Left hindlimb (tissue), 1 donor: ENCODE measurements at places on chromosomes 4 and X.

- DNase-seq, result no peak
Observed at GRCh38 chr4:182385897-182386296, 142.7 kb downstream of the TENM3 start.

- peak; percentile 66 for DNase-seq
Observed at GRCh38 chrX:38220415-38221390, at the start of gene SRPX. TSS of gene SRPX (minus strand) at chrX:38220871. CDS start at chrX:38220792, 79 bp downstream.

DNA sequence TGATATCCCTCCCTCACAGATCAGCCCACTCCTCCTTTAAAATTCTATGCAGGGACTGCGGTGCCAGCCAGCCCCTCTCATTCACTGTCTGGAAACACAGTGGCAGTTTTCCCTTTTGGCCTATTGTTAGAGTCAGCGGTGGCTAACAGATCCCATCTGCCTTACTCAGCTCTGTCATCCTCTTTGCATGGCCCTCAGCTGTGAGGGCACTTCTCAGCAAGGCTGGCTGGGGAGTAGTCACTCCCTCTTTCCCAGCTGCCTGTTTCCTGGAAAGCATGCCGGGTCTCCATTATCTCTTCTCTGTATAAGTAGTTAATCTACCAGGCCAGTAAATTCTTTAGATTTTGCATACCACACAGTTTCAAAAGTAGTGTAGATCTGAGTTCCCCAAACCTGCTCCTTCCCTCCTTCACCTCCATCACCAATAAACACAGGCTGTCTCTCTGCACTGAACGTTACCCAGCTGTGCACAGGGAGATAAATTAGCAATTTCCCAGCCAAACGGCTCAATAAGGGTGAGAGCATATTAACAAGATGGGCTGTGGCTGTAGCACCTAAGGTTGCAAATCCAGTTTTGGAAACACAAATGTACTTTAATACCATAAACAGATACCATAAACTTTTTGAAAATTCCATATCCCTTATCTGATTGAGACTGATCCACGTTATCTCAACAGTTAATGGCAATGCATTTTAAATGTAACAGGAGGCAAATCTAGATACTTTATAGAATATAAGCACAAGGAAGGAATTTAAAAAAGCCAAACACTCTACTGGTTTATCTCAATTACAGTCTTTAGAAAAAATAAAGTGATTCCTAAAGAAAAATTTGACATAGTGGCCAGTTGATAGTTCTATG is 229.3 kb downstream of the ANKRD50 start:
- peak; percentile 44 for DNase-seq

DNA sequence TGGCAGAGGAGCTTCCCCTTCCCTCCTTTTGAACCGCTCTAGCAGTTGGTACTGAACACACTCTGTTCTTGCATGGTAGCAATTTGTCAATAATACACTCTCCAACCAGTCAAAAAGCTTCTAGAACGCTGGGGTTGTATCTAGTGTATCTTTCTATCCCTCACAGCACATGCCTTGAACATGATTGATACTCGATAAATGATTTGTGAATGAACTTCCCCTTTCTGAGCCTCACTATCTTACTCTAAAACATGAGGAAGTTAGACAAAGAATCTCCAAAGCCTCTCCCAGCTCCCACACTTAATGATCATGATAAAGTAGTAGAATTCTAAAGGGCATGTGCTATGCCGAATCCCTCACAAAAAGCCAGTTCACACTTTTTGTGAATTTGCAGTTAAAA is 64.4 kb downstream of the DLG3 start:
- no peak for DNase-seq

GRCh38 chr4:107164962-107165475 is 128.9 kb upstream of the DKK2 start:
- no peak for DNase-seq

DNA sequence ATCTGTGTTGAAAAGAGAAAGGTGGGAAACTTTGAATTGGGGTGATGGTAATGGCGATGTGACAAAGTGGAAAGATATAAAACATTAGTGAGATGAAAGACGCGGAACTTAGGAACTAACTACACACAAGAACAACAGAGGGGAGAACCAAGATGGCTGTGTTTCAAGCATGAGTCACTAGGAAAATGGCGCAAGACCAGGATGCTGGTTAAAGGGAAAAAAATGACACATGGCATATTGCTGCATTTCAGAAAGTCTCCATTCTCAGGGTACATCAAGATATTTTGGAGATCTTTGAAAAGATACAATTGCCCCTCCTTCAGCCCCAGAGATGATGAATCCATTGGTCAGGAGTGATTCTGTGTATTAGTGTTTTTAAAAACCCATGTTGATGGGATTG is 164.4 kb downstream of the FBXO8 start:
- no peak for DNase-seq

GRCh38 chr4:141016117-141016798 is 117.0 kb downstream of the RNF150 start:
- DNase-seq, result no peak

DNA sequence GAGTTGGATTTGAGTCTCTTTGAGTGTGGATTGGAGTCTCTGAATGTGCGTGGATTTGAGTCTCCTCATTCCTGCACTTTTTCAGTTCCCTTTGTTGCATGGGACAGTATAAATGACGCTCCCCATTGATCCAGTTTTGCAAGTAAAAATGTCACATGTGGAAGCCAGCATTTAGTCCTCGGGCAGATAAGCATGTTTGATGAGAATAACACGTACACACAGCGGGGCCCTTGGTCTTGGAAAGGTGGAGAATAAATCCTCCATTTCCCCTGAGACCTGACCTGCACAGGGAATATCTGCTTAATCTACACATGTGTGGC is 8.1 kb downstream of the P2RY8 start:
- no peak for DNase-seq

GRCh38 chr4:103774326-103774825 is 54.6 kb upstream of the TACR3 start:
- no peak for DNase-seq

GRCh38 chr4:36553453-36553852 is 272.0 kb downstream of the DTHD1 start:
- no peak for DNase-seq

DNA sequence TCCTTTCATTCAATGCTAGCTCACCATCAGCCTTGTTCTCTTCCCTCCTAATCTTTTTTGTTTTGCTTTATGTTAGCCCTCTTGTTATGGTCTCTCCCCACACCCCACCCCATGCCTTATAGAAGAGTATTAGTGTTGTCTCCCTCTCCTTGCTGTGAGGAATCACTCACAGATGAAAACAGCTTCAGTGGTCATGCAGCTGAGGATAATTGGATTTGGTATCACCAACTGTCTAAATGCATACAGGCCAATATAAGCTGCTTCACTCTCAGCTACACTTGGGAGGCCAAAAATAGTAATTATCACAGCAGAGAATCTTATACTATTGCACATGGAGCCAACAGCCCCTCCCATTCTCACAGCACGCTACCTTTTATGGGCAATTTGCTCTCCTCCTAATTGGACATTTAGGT is 494.6 kb upstream of the FAM241A start:
- no peak for DNase-seq

DNA sequence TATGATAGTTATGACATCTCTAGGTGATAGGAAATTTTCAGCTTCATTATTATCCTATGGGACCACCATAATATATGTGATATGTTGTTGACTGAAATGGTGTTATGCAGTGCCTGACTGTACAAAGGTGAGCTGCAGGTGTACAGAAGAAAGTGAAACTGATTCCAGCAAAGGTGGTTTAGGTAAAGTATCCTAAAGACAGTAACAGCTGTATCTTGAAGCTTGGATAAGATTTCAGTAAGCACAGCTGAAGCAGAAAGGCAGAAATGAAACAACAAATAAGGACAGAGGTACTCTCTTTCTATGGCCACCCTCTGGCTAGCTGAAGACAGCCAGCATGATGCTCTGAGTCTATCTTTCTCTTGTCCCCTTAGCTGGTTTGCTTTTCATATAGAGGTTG is 30.0 kb upstream of the PGK1 start:
- DNase-seq, result no peak

- no peak for DNase-seq
Observed at GRCh38 chr4:186688150-186688943, 35.3 kb downstream of the FAT1 start.

- DNase-seq, result no peak
Observed at GRCh38 chr4:2006367-2006766, 2.4 kb downstream of the NELFA start.

DNA sequence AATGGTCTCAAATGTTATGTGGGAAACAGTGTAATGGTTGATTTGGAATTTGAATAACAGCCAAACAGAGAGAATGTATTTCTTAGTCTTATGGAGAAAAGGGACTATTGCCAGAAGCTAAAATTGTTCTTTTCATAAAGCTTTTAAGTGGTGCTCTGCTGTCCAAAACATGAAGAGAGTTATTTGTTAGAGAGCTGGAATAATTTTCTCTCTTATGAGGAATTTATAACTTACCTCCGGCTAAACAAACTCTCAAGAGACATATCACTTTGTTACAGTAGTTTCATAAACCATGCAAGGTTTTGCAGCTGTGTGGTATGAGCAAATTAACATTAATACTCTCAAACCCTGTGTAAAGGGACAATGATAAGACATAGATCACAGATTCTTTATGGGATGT is 28.6 kb downstream of the SULT1B1 start:
- DNase-seq, result no peak

- no peak for DNase-seq
Observed at GRCh38 chrX:3806630-3807029, 93.2 kb upstream of the PRKX start.

- DNase-seq, result no peak
Observed at GRCh38 chrX:54928876-54929275, 8.3 kb downstream of the TRO start.

DNA sequence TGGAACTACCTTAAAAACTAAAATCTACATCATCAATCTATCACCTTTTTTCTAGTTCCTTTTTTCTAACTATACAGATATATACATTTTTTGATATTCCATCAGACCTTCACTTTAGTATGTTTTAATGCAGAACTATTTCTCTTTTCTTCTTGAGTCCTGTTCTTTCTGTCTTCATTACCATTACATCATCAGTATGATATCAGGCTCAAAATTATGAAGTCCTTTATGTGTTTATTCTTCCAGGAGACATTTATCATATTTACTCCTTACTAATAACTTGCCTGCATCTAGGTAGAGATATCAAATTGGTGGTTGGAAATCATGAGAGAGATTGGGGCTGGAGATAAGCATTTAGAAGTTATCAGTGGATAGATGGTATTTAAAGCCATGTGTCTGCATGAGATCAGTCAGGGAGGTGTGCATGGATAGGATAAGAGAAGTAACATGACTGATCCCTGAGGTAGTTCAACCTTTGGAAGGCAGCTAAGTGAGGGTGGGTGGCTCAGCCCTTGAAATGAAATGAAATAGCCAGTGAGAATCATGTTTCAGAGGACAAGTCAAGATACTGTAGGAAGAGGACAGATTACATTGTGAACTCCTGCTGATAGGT is 43.1 kb downstream of the MRPL1 start:
- DNase-seq, result no peak

DNA sequence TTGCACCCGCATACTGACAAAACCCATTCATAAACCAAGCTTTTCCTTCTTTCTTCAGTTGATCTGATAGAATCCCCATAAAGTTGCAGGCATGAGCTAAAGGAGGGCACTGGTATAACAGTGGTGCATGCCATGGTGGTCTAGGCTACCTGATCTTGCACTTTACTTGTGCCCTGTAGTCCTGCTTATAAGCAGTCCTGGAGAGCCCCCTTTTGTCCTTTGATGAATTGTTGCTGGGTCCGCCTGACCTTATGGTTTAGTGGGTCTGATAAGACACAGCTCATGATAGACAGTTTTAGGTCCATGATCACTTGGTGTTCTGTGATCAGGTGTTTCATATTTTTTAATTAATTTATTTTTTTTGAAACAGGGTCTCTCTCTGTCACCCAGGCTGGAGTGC is 19.7 kb downstream of the CCDC160 start:
- no peak for DNase-seq

DNA sequence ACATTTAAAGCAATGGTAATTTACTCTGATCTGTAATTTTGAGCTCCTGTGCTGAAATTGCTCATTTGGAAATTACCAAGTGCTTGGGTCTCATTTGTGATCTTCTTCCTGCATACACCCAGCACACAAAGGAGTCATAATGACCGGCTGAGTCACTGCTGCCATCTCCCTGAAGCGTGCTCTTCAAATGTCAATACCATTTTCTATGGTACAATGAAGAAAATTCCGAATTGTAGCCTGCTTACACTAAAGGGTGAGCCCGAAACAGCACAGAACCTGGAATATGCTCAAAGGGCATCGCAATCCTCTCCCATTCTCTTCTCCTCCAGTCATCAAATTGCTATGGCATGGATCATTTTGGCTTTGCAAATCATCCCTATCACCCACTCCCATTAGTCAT is 140.5 kb downstream of the GRIA3 start:
- DNase-seq, result no peak

DNA sequence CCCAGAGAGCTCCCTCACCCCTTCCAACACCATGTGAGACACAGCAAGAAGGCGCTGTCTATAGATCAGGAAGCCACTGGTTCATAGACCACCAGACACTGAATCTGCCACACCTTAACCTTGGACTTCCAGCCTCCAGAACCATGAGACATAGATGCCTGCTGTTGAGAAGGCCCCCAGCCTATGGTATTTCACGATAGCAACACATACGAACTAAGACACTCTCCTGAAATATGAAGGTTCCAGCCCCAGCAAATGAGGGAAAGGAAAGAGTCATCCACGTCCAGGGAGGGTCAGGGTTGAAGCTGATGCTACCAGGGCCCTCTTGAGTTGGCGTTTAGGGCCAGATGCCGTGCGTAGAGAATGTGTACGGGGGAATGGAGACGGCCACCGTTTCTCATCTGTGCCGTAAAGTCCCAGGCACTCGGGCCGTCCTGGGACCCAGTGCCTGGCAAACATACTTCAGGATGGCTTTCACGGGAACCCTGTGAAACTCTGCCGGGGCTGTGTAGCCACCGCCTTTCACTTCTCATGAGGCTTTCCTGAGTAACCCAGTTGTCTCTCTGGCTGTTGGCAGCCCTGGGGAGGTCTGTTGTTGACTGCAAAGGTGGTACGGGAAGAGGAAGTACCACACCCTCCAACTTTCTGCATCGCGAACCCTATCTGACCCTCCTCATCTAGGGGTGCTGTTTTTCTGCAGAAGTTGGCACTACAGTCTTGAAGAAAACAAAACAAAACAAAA is 17.7 kb upstream of the P2RY8 start:
- DNase-seq, result no peak

DNA sequence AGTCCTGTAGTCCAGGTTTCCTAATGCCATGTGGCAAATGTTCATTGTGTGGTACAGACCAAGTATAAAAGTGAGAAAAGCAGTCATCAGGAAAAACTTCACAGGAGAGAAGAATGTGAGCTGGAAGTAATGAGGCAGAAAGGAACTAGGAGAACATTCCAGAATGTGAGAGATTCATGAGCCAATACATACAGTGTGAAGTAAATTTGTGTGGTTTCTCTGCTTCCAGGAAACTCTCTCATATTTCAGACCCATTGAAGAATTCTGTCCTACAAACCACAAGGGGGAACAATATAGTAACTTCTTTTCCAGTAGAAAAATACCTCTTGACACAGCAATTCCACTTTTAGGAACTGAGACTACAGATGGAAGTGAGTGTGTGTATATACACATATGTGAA is 136.5 kb downstream of the RNF150 start:
- no peak for DNase-seq
